ENCODE measurements at places on chromosomes 4 and X. TPM values are rescaled to one million over a fixed set of nuclear protein-coding genes. Genes with fewer than 3 reads are reported as not detected.
A peak's percentile ranks its signal among the peaks of the same experiment; 100 is the strongest.

- no peak for DNase-seq
Observed at GRCh38 chr4:152458801-152459302, 77.0 kb downstream of the FBXW7 start.

DNA sequence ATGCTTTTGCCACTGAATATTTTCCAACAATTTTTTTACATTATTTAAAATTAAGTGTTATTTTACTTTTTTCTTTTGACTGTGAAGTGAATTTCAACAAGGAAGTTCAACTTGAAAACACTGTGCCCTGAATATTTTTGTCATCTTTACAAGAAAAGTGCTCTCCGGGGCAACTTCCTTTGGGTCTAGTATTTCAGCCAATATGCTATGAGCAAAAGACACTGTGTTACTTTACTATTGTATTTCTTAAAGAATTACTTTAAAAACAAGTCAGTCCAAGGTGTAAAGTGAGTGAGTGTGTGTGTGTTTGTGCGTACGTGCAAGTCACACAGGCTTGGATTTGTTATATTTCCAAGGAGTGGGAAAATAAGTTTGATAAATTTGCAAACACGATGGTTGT lies 7.6 kb upstream of the USP53 start:
- DNase-seq, result no peak

Gene PI4K2B
- 5.3 TPM for total RNA-seq

Gene ZNF630
- total RNA-seq, result 4.2 TPM

DNA sequence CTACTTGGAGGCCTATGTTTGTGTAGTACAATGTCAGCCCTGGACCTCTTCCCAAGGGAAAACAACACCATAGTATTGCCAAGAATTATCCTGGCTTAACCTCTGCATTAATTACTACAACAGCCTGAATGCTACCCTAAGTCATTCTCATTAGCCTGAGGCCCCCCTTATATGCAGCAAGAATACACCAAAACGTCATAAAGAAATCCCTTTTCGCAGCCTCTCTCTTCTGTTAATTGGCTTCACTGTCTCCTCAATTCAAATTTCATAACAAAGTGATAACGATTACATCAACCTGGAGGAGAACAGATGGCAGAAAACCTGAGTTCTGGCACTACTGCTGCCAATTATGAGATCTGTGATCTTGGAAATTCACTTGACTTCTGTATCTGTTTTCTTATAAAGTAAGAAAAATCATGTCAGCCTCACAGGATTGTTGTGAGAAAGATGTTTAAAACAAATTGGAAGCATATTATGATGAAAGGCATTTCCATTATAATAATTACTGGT lies 1663.1 kb downstream of the STIM2 start:
- no peak for DNase-seq

- DNase-seq, result no peak
Observed at GRCh38 chr4:172942840-172943239, 225.8 kb upstream of the GALNT7 start.

Gene SOWAHB
- total RNA-seq, result 5.6 TPM

- DNase-seq, result peak; percentile 16
Observed at GRCh38 chrX:119118780-119119395, 8.7 kb downstream of the KIAA1210 start.

All from body of pancreas (tissue), 4 donors.